GM03348 (cell line): ENCODE measurements at places on chromosomes 3 and 15.

DNA sequence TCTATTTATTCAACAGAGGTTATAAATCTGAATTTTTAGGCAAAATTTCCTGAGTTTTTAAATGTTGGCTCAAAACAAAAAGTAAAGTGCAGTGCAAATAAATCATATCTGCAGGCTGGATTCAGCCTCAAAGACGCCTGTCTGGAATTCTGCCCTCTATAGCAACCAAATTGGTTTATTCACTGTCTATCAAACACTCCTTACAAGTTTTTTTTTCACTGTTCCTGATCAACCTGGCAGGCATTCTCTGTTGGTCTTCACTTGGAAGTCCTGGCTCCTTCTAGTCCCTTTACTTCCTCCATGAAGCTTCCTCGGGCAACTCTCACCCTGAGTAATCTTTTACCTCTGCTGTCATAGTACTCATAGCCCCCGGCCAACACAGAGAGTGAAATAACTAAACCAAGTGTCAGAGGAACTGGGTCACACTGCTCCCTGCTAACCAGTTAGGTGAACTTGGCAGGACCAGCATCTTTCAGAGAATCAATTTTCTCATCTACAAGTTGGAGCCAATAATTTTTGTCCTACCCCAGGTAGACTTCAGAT, 36.8 kb upstream of the TIPARP start:
- DNase-seq = no peak

GRCh38 chr15:72585476-72586058, 68.9 kb upstream of the GOLGA6B start:
- DNase-seq = no peak

DNA sequence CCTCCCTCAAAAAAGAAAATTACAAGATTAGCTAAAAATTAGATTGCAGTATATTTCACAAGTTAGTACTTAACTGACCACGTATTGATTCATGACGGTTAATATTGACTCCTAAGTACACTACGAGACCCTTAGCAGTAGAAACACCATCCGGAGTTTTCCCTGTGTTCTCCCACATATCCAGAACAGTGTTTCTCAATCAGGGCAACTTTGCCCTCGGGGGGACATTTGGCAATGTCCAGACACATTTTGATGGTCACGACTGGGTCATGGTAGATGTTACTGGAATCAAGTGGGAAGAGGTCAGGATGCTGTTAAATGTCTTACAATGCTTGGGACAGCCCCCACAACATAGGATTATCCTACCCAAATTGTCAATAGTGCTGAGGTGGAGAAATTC, 40.7 kb upstream of the LIPC start:
- DNase-seq = no peak

- peak; percentile 5 for DNase-seq
Measured at GRCh38 chr3:189372243-189372642, 200.5 kb downstream of the TPRG1 start.

- peak; percentile 70 for DNase-seq
Measured at GRCh38 chr3:151434151-151434890, 26.5 kb downstream of the IGSF10 start.

GRCh38 chr15:95247071-95247984, 1016.0 kb downstream of the MCTP2 start:
- peak; percentile 69 for DNase-seq

DNA sequence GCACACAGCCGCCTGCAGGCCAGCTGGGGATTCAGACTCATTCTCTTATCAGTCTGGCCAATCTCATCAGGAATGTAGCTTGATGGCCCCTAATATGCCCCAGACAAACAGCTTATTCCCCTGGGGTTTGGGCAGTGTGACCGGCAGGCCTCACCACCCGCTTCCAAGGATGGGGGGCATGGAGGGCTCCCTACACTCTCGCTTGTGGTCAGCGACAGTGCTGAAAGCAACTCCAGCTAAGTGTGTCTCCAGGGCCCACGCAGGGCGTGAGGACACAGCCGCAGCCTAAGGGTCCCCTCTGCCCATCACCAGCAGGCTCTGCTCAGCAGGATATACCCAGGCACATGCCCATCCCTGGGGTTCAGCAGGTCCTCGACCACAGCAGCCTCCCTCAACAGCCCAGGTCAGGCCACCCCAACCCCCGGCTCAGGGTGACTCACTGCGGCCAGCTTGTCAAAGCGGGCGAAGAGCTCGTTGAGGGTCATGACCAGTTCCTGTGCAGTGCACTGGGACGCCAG, 116.7 kb downstream of the ADCY5 start:
- no peak for DNase-seq

GRCh38 chr3:143158014-143158988, 38.7 kb downstream of the CHST2 start:
- peak; percentile 35 for DNase-seq

GRCh38 chr15:45812200-45812599, 177.4 kb downstream of the SQOR start:
- DNase-seq = no peak

- peak; percentile 51 for DNase-seq
Measured at GRCh38 chr15:45126535-45127158, 3.0 kb downstream of the DUOXA1 start.

DNA sequence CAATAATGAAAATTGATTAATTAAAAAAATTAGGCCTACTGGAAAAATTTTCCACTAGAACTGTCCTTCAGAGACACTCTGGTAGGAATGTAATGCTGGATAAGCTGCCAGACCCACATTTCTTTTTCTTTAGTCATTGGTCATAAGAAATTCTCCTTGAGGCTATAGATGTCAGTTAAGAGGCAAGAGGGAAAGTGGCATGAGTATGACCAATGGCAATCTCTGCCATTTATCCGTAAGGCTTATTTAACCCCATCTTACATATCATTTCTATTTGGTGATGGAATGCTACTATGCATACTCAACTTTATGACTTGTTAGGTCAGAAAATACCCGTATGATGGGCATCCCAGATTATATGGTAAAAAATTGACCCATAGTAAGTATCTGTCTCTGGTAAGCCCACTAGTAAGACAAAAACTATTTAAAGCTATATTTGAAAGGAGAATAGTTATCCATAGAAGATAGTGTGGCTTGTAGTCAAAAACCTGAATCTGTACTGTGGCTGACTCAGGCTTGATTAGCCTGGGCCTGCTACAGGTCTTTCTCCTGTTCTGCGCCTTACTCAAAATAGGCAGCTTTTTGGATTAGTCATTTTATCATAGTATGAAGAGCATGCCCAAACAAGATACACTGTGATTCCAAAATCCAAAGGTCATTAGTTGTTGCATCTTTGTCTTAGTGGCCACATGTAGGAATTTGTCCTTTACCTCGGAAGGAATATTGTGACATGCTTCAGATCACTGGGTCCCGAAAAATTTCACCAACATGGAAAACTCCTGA, 314.7 kb downstream of the PYDC2 start:
- peak; percentile 2 for DNase-seq

GRCh38 chr15:42133886-42134502, 22.4 kb downstream of the PLA2G4F start:
- peak; percentile 60 for DNase-seq

- DNase-seq = no peak
Measured at GRCh38 chr3:70882104-70882503, 569.7 kb upstream of the MDFIC2 start.

GRCh38 chr3:25587094-25587493, 77.6 kb downstream of the TOP2B start:
- DNase-seq = no peak

GRCh38 chr3:13007251-13007941, 65.8 kb downstream of the IQSEC1 start:
- no peak for DNase-seq

- no peak for DNase-seq
Measured at GRCh38 chr3:30007668-30008067, 598.7 kb upstream of the TGFBR2 start.

GRCh38 chr3:31724651-31725050, 191.9 kb downstream of the STT3B start:
- DNase-seq = no peak

DNA sequence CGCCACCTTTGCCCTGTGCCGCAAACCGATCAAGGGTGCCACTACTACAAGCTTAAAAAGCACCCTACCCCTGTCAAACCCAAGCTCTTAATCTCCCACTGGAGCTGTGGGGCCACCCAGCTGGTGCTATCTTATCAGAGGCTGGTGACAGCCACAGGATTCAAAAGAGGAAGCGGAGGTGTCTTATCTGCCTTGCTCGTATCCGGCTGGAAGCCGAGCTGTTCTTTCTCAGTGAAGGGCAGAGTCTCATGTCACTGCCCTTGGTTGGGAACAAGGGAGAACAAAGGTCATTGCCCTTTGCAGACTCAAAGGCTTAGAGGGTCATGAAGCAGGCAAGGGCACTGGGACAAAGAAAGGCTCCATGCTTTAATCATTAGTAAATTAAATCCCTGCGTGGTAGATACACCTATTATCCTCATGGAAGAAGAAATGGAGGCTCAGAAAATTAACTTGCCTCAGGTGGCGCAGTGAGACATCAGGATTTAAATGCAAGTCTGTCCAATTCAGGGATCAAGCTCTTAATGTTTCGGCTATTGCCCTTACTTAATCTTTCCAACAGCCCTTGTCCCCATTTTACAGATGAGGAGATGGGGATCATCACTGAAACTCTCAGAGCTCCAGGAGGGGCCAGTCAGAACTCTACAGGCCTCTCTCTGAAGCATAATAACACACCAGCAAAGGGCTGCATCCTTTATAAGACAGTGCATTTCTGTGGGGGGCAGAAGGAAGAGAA, 360.0 kb upstream of the PROK2 start:
- DNase-seq = no peak

DNA sequence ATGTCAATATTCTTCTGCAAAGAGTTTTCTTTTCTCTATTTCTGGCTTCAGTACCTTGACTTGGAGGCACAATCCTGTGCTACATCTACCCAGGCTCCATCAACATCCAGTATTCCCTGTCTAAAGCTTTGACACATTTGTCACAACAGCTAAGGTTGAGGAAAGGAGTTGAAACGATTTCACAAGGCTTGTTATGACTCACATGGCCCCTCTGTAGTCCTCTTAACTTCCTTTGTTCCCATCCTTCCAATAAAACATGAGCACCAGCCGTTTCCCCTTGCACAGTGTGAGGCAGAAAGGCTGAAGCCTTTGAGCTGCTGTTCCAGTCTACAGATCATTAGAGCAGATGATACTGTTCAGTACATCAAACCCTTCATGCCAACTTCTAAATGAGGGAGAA, 163.0 kb upstream of the TMCO5A start:
- no peak for DNase-seq

- no peak for DNase-seq
Measured at GRCh38 chr3:147411815-147412241, 2.7 kb downstream of the ZIC1 start.

- no peak for DNase-seq
Measured at GRCh38 chr3:169857811-169858210, 11.9 kb downstream of the LRRC31 start.

DNA sequence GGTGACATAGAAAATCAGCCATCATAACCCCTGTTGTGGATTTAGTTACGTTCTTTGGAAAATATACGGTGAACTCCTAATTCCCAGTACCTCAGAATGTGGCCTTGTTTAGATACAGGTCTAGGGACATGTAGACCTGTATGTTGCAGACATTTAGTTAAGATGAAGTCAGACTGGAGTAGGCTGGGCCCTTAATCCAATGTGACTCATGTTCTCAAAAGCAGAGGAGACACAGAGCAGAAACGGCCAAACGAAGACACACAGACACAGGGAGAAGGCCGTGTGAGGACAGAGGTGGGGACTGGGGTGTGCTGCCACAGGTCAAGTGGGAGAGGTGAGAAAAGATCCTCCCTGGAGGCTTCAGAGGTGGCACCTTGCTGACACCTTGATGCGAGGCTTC, 119.0 kb upstream of the PROK2 start:
- DNase-seq = no peak

DNA sequence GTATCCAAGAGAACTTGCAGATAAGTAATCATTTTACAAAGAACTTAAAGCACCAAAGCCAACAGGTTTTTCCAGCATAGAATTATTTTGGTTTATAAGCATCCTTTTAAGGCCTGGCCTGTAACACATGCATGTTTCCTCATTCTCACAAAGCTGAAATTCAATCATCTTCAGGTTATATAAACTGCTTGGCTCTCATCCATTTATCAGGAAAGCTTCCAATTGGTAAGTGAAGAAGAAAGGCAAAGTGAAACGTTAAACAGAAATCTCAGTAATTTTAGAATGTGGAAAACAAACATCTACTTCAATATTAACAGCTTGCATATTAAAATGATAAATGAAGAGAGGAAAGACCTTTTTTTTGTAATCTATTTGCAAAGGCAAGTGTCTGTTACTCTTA, 1.6 kb downstream of the SERP1 start:
- DNase-seq = no peak

GRCh38 chr3:41338276-41338675, 139.0 kb downstream of the CTNNB1 start:
- peak; percentile 36 for DNase-seq

- peak; percentile 39 for DNase-seq
Measured at GRCh38 chr3:15324379-15324808, 8.0 kb downstream of the SH3BP5 start.

- DNase-seq = no peak
Measured at GRCh38 chr3:106710596-106710995, 666.6 kb upstream of the CCDC54 start.

DNA sequence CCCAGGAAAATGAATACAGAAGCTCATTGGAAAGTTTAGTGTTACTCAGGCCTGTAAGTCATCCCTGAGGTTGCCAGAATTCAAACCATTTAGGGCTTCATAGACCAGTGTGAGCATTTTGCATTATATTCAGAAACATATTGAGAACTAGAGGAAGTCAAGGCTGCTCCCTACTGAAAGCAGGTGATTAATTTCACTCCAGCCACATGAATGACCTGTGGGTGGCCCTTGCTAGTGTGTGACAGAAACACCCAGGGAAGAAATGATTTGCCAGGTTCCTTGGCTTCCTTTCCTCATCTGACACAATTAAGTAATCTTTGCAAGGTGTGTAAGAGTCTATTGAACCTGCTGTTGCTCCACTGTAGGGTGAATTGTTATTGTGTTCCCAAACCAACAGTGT, 61.8 kb downstream of the GAP43 start:
- no peak for DNase-seq

DNA sequence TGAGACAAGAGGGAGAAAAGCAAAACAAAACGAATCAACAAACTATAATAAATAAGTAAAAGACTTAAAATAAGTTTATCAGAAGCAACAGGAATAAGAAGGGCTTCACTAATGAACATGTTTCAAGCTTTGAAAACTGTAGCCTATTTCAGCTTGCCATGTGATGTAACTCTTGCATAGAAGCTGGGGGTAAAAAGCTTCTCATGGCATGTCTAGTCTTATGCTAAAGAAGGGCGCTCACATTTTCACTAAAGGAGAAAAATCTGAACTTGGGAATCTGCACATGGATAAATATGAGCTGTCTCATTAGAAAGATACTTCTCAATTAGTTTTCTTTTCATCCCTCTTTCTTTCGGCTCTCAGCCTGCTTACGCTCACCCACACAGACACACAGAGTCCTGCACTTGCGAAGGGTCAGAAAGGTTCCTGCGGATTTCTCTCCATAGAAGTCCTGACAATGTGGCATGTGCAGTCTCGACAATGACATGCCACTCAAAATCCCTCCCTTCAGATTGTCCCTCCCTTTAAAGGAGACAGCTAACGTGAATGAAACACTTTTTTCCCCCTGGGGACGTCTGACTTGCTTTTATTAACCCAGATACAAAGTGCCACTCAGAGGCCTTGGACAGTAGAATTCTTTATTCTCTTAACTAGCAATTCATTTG, 568.9 kb upstream of the NR2F2 start:
- no peak for DNase-seq

GRCh38 chr3:38094999-38095398, 41.9 kb downstream of the ACAA1 start:
- no peak for DNase-seq

- no peak for DNase-seq
Measured at GRCh38 chr3:5710718-5711117, 523.2 kb downstream of the EDEM1 start.
